ENCODE measurements at places on chromosomes 7 and 10.

- no peak for DNase-seq
Measured at GRCh38 chr10:42781893-42782445, 626 bp upstream of the BMS1 start.

- no peak for DNase-seq
Measured at GRCh38 chr7:143367972-143368371, 5.5 kb upstream of the FAM131B start.

- peak; percentile 55 for DNase-seq
Measured at GRCh38 chr7:150755473-150756099, 18.4 kb downstream of the GIMAP5 start.

DNA sequence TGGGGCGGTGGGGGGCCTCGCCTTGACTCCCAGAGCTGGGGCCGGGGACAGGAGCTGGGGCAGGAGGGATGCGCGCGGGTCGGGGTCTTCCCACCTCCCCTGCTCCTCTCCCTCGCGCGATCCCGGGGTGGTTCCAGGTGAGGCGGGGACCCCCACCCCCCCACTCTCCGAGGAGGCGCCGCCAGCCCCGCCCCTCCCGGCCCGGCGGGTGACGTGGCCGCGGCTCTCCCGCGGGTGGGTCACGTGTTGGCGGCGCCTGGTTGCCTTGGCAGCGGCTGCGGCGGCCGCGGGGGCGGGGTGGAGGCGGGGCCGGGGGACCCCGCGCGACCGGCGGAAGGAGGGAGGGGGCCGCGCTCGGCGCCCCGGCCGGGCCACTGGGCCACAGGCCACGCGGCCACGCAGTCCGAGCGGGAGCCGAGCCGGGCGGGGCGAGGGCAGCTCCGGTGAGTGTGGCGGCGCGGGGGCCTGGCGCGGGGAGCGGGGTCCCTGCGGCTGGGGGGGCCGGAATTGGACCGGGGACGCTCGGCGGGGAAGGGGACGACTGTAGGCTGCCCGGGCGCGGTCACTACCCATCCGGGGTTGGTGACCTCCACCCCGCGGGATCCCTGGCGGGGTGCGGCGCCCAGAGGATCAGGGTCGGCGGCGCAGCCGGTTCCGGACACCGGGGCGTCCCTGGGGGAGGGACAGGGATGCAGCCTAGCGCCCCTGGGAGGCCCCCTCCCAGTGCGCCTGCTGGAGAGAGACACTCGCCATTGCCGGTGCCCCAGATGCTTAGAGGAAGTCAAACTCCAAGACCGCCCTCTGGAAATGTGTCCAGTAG, at the start of gene ORAI2:
ORAI2 (plus strand) TSS at position 357 of the 820 bp plus-strand sequence. CDS start 5,382 bp downstream, outside the sequence.
- peak; percentile 81 for DNase-seq

DNA sequence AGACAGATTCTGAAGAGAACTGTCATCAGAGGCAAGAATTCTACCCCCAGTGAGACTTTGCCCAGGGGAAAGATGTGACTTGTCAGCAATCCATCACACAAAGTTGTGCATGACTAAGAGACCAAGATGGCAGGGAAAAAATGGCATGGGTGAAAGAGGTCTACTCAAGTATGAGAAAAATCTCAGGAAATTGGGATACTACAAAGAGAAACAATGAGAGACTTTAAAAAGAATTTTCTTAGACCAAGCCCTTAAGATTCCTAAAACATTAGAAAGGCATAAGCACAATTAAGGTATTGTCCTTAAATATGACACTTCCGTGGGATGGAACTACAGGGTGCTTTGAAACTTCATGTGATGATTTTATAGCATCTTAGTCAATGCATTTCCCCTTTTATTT, 45.6 kb upstream of the PDE1C start:
- DNase-seq: no peak

GRCh38 chr10:11838298-11838852, 15.2 kb downstream of the PROSER2 start:
- DNase-seq: no peak
